Mucosa of gallbladder (tissue), 1 donor: ENCODE measurements at places on chromosomes 7 and 10. TPM values are rescaled to one million over a fixed set of nuclear protein-coding genes. Genes with fewer than 3 reads are reported as not detected.

Gene LRMDA
- total RNA-seq: 17.1 TPM

Gene UTF1
- not detected for total RNA-seq

Gene HEPACAM2
- total RNA-seq: 1.2 TPM

Gene ITPRID1
- 0.43 TPM for total RNA-seq

Gene NAT16
- not detected for total RNA-seq

Gene NYAP1
- total RNA-seq: 1.2 TPM

Gene CHPF2
- 52.3 TPM for total RNA-seq

Gene WNT16
- 0.17 TPM for total RNA-seq

Gene TDRD1
- total RNA-seq: 2.0 TPM

Gene CNNM1
- total RNA-seq: 1.4 TPM

Gene GTF2I
- total RNA-seq: 345 TPM

Gene ADIRF
- 25.4 TPM for total RNA-seq

Gene ZFAND4
- 17.2 TPM for total RNA-seq

Gene ADRB1
- total RNA-seq: 1.7 TPM

Gene ZNF655
- 52.5 TPM for total RNA-seq

Gene DNAJC30
- total RNA-seq: 15.9 TPM

Gene GIMAP4
- 39.9 TPM for total RNA-seq

Gene CAV2
- total RNA-seq: 91.3 TPM

Gene OR6V1
- total RNA-seq: not detected

Gene GRK5
- total RNA-seq: 21.1 TPM

Gene TYSND1
- total RNA-seq: 21.4 TPM

Gene GIMAP1
- 5.1 TPM for total RNA-seq

Gene TAS2R38
- not detected for total RNA-seq

Gene PRLHR
- total RNA-seq: 0.17 TPM
